Stimulated activated CD4-positive, alpha-beta T cell treated with anti-CD3 and anti-CD28 coated beads, Interleukin-12 subunit alpha, Interleukin-12 subunit beta, amount 100 ng/mL, for 4 hours (primary cell): ENCODE measurements at places on chromosomes 6 and 20.

DNA sequence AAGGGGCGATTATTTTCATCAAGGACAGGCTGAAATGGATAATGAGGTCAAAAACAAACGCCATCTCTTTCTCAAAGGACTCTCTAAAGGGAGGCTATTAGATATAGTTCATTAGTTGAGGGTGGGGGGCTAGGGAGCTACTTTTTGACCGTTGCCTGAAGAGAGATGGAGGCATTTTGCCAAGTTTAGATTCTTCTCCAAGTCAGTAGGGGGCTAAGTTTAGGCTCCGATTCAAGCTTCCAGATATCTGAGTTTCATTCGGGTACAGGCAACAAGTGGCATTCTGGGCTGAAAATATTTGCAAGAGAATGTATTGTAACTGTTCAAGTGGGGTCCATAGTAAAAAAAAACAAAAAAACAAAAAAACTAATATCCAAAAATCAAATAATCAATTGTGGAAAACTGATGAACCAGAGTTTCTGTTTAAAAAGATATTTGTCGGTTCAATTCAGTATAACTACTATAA lies 43.4 kb upstream of the PIM1 start:
- DNase-seq: no peak

GRCh38 chr20:14178952-14179351 lies 158.5 kb downstream of the FLRT3 start:
- no peak for DNase-seq

DNA sequence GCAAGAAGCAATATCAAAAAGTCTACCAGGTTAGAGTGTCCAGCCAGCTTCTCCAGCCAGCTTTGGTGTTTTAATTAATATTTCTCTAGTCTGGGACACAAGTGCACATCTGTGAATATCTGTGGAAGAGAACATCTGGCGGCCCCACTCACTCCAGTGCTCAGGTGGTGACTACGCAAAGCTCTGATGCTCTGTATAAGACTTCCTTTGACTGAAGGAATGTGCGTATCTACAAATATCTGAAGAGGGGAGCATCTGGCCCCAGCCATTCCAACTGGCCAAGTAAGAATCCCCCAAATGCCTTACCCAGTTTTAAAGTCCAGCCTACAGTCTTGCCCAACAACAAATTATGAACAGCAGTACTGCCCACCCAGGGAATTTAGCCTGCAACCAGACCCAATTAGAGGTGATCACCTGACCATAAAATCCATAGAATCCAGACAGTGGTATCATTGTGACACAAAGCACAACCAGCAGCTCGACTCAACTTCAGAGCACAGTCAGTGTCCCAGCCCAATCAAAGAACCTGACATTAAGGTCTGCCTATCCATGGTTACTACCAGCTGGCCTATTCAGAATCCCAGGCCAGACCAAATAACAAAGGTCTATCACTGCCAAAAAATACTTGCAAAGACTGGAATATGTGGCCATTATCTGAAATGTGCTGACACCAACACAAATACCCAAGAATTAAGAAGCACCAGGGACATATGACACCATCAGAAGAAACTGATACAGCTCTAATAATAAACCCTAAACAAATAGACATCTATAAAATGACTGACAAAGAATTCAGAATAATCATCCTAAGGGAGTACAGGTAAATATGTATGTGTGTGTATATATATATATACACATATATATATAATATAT lies 76.1 kb upstream of the MANEA start:
- no peak for DNase-seq

- DNase-seq: no peak
Measured at GRCh38 chr6:84227044-84227433, 404 bp downstream of the CEP162 start.

GRCh38 chr6:29507319-29507718 lies 19.6 kb upstream of the MAS1L start:
- no peak for DNase-seq

GRCh38 chr20:56358070-56358469 lies 704 bp upstream of the FAM210B start:
- no peak for DNase-seq

DNA sequence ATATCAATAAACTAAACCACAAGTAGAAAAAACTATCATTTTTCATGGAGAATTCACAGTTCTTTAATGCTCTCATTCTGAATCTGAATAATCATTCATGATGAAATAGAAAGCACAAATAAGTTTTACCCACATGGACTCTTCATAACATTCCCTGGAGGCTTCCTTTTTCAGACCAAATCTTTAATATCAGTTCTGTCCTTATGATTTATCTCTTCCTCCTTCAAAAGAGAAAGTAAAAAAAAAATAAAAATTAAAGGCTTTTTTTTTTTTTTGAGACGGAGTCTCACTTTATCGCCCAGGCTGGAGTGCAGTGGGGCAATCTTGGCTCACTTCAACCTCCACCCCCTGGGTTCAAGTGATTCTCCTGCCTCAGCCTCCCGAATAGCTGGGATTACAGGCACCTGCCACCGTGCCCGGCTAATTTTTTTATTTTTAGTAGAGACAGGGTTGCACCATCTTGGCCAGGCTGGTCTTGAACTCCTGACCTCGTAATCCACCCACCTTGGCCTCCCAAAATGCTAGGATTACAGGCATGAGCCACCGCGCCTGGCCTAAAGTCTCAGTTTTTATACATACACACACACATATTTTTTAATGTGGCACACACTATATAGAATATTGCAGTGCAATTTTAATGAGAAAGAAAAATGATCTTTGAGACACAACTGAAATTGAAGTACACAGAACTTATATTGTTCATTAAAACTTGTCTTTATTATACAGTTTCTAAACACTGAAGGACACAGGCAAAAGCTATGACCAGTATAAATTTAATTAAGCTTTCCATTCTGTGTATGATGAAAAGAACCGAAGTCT lies 31.9 kb upstream of the ZNF217 start:
- no peak for DNase-seq

DNA sequence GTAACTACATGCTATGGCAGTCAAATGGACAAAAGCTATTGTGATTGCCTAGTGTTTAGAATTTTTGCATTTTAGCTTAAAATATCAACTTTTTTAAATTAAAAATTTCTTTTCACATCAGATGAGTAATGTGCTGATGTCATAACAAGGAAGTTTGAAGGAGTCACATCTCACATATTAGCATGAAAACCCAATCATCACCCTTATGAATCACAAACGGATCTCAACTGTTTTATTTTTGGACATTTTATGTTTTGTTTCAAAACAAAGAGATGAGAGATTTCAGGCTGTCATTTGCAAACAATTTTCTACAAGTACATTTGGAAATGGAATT lies 53.6 kb upstream of the TRERF1 start:
- no peak for DNase-seq

GRCh38 chr20:50438986-50439407 lies 71.2 kb upstream of the PTPN1 start:
- DNase-seq: no peak

GRCh38 chr6:35247642-35248231 lies 11.8 kb upstream of the ZNF76 start:
- no peak for DNase-seq

DNA sequence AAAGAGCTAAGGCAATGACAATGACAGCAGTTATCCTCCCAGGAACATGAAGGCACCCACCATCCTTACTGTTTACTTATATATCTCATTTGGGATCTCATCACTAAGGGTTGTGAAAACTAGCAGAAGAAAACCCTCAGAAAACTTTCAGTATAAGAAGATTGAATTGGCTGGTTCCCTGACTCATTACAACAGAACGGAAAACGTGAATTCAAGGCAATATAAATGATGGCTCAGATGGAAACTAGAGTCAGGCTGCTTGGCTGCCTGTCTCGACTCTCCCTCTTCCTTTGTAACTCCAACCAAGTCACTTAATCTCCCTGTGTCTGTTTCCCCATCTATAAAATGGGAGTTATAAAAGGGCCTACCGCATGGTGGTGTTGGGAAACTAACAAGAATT lies 387.1 kb upstream of the JARID2 start:
- DNase-seq: no peak

GRCh38 chr20:24980291-24981053 lies 12.1 kb downstream of the APMAP start:
- DNase-seq: no peak

- DNase-seq: no peak
Measured at GRCh38 chr6:43974643-43975230, 152.5 kb downstream of the MRPL14 start.

DNA sequence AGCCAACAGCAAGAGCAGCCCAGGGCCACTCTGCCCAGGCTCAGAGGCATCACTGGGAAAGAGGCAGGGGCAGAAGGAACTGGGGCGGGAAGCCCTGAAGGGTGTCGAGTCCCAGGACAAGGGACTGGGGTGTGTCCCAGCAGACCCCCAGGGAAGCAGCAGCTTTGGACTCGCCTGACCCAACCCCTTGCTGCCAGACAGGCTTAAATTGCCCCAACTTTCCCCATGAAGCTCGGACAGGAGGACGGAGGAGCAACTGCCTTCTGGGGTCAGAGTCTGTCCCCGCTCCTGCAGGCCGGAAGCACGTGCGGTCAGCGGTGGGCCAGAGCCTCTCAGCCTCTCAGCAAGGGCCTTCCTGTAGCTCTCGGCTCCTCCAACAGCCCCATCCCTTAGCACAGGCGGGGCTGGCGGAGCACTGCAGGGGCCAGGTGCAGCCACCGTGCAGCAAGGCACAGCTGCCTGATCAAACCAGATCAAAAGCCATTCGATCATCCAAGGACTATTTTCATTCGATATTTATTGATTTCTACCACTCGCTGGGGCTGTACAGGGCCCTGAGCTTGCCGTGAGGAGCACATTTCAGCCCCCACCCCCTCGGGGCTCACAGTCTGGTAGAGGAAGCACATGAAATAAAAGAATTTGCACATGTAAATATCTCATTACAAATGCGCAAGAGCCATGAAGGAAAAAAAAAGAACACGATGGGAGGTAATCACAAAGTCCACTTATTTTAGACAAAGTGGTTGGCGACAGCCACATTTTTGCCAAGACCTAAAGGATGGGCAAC lies 31.8 kb upstream of the STX16 start:
- DNase-seq: no peak

DNA sequence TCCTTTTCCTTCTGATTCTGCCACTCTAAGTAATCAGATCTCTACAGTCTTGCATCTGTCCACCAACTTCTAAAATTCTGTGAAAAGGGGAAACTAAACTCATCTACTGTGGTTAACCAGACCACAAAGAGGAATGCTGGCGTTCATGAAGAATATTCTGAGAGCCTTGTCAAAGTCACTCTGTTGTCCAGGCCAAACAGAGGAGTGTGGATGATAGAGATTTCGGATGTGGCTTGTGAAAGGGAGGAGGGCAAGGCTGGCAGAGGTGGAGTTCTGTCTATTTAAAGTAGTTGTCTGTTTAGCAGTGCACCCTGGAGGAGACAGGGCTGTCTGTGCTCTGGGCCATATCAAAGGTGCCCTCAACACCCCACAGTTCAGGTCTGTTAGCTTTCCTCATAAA lies 33.9 kb downstream of the CCN2 start:
- DNase-seq: no peak

GRCh38 chr6:14630016-14630415 lies 512.4 kb downstream of the CD83 start:
- DNase-seq: no peak

GRCh38 chr6:54695815-54696214 lies 150.8 kb upstream of the FAM83B start:
- no peak for DNase-seq

DNA sequence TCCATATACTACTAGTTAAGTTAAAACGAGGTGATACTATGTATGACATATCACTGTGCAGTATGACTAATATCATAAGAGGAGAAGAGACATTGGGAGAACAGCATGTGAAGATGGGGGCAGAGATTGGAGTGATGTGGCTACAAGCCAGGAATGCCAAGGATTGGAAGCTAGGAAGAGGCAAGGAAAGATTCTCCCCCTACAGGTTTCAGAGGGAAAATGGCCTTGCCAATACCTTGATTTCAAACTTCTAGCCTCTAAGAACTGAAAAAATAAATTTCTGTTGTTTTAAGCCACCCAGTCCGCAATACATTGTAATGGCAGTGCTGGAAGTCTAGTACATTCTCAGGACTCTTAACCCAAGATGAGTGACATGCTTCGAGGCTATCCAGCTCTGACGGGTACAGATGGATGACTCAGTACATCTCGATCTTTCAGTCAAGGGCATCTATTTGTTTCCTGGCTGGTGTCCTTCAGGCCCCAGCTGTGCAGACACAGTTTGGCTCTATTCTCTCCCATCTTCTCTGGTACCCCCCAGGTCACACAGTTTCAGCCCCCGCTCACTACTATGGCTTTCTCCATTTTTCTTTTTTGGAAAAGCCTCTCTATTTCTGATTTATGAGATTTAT lies 55.5 kb upstream of the THEMIS start:
- no peak for DNase-seq

- DNase-seq: no peak
Measured at GRCh38 chr20:39491711-39492110, 529.6 kb downstream of the DHX35 start.

DNA sequence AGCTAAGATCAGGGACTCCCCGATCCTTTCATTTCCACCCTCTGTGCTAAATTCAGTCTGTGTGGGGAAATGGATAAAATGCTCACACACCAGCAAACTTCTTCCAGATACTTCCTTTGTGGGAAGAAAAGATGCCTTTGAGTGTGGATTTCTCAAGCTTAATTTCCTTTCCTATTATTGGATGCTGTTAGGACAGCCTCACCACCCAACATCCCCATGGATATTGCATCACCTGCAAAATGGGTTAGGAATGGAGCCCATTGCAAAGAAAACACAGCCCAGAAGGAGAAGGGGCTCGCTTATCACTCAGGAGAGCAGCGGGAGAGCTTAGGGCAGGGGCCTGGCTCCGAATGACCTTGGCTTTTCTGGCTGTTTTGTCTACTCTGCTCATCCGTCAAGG lies 272.2 kb downstream of the CDC5L start:
- no peak for DNase-seq

DNA sequence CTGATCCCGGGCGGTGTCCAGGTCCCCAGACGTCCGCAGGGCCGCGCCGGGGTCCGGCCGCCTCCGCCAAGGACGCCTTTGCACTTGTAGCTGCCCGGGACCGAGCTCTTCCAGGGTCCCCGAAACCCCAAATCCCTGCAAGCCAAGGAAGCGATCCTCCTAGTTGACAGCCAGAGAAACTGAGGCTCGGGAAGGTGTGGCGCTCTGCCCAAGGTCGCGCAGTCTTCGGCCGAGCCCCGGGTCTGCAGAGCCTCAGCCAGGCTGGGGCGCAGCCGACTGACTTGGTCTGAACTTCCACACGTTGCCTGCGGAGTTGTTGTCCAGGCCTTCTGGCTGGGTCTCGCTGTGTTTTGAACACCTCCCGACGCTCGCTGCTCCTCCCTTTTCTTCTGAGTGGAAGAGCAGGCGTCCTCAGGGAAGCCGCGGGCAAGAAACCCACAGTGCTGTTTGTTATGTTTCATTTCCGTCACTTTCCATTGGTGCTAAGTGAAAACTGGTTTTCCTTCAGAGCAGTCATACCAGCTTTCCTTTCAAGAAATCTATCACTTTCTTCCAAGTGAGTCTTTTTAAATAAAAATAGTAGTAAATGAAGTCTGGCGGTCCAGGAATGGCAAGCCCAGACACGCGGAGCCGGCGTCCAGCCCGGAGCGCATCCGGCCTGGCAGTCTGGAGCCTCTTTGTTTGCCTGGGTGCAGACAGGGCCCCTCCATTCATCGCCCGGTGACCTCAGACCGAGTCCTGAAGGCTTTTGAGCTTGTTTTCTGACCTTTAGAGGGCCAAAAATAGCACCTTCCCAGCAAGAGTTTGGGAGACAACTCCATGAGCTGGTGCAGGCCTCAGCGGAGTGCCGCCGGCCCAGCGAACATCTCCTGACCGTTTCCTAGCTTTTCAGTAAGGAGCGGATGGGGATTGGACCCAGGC lies 698 bp downstream of the FAM210B start:
- DNase-seq: peak; percentile 10

GRCh38 chr6:163984124-163984936 lies 569.8 kb downstream of the QKI start:
- DNase-seq: no peak

GRCh38 chr20:44314870-44315269 lies 3.9 kb upstream of the FITM2 start:
- no peak for DNase-seq
